ENCODE measurements at places on chromosomes 6 and 20. TPM values are rescaled to one million over a fixed set of nuclear protein-coding genes. Genes with fewer than 3 reads are reported as not detected.

The NT5DC1 gene
- polyA plus RNA-seq: 16.2 TPM

The MAP3K5 gene
- 41.9 TPM for polyA plus RNA-seq

The GNAS-AS1 gene
- 0.72 TPM for polyA plus RNA-seq

The HLA-DRB1 gene
- 69.2 TPM for polyA plus RNA-seq

The AVP gene
- 0.27 TPM for polyA plus RNA-seq

The CDSN gene
- polyA plus RNA-seq: 0.03 TPM
